Inflammatory macrophage treated with lipopolysaccharide for 1 hour (primary cell): ENCODE measurements at places on chromosomes 6 and 20.

DNA sequence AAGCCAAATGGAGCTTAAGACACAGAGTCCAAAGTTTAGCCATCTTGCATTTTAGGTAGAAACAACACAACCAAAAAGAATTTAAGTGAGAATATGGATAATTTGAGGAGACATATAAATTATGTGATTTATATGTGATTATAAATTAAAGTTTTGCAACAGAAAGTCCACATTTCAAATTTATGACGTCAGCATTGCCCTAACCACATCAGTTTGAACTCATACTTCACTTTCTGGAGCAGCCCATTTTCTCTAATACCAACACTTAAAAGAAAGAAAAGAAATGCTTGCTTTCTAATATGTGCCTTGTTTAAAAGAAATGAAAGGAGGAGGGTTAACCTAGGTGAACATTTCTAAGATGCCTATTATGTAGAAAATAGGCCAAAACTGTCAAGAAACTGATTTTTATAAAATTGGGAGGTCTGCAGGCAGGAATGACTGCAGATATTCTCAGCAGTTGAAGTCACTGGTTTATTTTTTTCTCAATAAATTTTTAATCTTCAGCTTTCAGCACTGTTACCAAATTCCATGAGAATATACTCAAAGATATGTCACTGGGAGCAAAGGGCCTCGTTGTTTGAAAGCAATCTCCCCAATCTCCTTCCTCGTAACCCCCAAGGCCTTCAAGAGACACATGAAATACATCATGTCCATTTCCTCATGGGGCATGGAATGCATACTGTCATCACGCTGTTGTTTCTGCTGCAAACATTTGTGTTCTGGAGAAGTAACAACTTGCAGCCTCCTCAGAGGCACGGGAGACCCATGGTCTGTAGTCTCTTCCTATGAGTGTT is 137.8 kb downstream of the SOD2 start:
- DNase-seq, result no peak

DNA sequence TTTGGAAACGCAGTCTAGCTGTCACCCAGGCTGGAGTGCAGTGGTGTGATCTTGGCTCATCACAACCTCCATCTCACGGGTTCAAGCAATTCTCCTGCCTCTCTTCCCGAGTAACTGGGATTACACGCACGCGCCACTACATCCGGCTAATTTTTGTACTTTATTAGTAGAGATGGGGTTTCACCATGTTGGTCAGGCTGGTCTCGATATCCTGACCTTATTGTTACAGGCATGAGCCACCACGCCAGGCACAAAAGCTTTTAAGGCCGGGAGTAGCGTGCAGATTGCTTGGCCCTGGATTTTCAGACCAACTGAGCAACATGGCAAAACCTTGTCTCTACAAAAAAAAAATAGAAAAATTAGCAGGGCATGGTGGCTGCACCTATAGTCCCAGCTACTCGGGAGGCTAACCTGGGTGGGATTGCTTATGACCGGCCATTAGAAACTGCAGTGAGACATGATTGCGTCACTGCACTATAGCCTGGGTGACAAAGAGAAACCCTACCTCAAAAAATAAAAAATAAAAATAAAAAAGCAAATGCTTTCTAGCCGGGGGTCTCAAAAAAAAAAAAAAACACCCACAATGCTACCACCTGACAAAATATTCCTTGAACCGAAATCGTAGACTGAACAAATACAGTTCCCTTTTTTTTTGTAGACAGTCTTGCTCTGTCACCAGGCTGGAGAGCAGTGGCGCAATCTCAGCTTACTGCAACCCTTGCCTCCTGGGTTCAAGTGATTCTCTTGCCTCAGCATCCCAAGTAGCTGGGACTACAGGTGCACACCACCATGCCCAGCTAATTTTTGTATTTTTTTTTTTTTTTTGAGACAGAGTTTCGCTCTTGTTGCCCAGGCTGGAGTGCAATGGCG is 15.0 kb downstream of the RBM39 start:
- DNase-seq, result peak; percentile 44

- DNase-seq, result no peak
These were observed 27.7 kb downstream of the CDS2 start for GRCh38 chr20:5154543-5154925.

- DNase-seq, result no peak
These were observed 374 bp upstream of the SERINC1 start for GRCh38 chr6:122472022-122472340.

DNA sequence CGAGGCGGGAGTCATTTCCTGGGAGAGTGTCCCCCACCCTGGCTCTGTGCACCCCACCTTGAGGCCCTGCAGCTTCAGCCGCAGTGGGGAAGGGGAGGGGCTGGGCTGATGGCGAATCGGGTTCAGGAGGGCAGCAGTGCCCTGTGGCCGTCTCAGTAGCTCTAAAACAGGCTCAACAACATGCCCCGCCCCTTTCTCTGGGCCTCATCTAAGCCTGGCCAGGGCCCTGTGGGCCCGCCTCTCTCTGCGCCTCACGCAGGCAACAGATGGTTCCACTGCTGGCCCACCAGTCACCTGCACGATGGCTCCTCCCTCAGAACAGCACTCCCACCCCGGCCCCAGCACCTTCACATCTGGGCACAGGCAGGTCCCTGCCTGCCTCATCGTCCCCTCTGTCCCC is 30.2 kb downstream of the CHRNA4 start:
- DNase-seq, result no peak

GRCh38 chr6:19369785-19370184 is 467.4 kb upstream of the ID4 start:
- DNase-seq, result no peak

DNA sequence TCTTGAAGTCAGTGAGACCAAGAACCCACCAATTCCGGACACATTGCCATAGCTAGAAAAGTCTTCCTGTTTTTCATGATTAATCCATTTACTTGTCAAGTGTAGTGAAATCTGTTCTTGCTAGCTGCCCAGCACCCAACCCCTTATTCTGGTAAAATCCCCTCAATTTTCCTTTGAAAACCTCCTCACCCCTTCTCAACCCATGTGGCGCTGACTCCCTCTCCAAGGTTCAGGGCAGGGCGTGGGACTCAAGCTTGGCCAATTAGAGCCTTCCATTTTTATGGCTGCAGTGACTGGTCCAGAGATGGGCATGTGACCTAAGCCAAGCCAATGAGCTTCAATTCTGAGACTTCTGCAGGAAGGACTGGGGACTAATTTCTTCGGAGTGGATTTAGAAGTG is 9.8 kb upstream of the ZBP1 start:
- DNase-seq, result peak; percentile 44

GRCh38 chr6:43949551-43949991 is 177.7 kb downstream of the MRPL14 start:
- no peak for DNase-seq

DNA sequence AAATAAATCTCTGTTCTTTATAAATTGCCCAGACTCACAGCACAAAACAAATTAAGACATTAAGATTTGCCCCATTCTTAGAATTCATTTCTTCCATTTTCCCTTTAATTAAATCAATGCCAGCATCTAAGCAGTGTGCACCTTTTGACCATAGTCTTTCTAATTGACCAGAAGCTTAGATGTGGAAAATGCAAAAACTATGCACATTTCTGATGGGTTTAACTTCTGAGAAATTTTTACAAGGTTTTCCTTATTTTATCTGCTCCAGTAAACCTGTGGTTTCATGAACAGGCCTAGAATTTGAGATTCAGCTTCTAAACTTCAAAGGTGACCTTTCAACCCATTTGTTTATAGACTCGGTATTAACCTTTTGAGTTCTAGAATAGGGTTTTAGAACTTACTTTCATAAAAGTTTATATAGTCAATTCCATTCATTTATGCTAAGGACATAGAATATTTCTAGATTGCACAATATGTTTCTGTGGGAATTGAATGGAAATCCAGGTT is 437.8 kb upstream of the HSF2 start:
- no peak for DNase-seq

DNA sequence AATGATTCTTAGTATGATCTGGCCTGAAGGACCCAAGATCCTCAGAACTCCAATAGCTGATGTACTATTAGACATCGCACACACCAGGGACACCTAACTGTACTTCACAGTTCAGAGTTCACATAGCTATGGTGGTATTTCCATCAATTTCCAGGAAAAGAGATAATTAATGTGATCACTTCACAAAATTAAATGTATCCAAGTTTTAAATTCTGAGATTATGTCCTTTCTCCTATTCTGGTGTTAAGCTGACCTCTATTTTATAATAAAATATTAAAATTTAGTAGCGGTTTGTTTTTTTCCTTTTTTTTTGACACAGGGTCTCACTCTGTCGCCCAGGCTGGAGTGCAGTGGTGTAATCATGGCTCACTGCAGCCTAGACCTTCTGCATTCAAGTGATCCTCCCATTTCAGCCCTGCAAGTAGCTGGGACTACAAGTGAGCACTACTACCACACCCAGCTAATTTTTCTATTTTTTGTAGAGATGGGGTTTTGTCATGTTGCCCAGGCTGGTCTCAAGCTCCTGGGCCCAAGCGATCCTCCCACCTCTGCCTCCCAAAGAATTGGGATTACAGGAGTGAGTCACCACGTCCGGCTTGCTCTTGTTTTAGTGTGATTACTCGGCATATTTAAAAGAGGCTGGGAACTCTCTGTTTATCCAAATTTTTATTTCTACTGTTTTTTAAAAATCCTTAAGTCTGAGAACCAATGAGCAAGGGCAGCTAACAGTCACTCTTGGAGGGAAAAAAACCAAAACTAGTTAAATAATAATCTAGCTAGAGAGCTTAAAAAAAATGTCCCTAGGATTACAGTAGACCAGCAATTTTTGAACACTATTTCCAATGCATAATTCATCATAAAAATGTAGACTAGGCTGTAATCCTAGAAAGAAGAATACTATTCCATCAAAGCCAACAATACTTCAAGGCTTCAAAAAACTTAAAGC is 16.0 kb downstream of the KIF13A start:
- DNase-seq, result peak; percentile 44

DNA sequence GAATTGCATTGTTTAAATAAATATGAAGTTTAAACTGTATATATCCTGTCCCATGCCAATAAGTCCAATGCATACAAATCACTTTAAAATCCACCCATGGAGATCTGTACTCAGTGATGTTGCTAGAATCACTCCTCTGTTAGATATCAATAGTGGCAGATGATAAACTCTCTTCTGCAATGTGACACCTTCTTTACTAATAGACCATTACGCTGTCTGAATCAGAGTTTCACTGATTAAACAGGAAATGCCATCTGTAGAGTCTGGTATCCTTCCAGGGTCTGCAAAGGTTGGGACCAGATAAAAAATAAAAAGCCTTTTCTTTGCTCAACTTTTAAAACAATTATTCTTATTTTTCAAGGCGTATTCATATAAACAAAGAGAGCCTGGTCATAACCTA is 134.5 kb downstream of the EDN3 start:
- no peak for DNase-seq

GRCh38 chr20:4555188-4555890 is 166.4 kb upstream of the PRND start:
- DNase-seq, result no peak

GRCh38 chr6:40588070-40588384 is 863 bp upstream of the LRFN2 start:
- DNase-seq, result no peak

- DNase-seq, result peak; percentile 9
These were observed 124.1 kb upstream of the RIN2 start for GRCh38 chr20:19633985-19634384.

GRCh38 chr6:7033202-7033601 is 74.6 kb upstream of the RREB1 start:
- DNase-seq, result peak; percentile 42

- DNase-seq, result no peak
These were observed 83.9 kb downstream of the KCNB1 start for GRCh38 chr20:49398401-49399144.

DNA sequence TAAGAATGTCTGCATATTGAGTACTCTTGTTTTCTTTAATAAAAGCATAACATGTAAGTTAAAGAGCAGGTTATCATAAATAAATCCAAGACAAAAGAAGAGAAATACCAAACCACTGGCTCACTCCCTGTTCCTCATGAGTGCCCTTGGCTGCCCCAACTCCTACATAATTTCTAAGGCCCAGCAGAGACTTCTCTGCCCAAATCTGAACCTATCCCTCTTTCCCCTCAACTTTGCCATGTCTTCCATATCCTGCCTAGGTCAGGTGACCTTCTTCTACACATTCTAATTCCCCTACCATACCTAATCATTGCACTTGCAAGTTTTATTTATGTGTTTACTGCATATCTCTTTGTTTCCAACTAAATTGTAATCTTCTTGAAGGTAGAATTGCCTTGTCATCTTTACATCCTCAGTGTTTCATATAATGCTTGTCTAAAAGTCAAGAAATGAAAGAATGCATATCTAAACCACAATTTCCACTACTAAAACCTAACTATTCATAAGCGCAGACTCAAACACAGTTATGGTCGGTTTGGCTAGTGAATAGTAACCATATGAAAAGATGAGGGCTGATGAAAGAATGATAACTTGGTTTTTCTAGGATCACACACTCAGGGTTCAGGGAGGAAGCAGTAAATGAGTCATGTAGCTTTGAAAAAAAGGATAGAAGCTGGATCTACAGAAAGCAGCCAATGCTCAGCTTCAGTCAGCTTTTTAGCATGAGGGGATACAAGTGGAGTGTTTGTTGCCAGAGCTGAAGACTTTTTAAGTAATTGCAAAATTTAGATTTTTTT is 53.3 kb upstream of the EYA4 start:
- DNase-seq, result no peak

DNA sequence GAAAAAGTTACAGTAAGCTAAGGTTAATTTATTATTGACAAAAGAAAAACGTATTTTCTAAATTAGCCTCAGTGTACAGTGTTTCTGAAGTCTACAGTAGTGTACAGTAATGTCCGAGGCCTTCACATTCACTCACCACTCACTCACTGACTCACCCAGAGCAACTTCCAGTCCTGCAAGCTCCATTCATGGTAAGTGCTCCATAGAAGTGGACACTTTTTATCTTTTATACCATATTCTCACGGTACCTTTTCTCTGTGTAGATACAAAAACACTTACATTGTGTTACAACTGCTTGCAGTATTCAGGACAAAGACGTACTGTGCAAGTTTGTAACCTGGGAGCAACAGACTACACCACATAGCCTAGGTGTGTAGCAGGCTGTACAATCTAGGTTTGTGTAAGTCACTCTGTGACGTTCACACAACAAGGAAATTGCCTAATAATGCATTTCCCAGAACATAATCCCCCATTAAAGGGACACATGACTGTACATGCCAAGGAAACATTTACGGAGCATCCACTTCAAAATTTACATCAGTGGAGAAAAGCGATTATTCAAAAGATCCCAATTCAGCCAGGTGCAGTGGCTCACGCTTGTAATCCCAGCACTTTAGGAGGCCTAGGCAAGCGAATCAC is 133.4 kb downstream of the BANF2 start:
- DNase-seq, result no peak

- no peak for DNase-seq
These were observed 7.2 kb downstream of the SAMD3 start for GRCh38 chr6:130215526-130215925.

DNA sequence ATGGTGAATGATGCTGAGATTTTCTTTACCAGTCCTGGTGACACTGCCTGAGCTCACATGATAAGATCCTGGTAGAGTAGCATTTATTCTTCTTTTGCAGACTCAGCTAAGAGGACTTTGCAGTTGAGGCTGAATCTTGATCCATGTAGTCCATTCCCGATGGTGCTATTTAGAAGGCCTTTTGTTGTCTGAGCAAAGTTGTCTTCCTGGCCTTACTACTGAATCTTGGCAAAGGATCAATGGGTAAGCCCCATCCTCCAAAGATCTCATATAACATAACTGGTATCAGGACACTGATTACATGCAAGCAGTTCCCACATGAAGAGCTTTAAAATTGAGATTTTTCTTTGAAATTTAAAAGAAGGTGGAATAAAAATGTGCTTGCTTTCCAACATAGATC is 291.6 kb downstream of the SOX4 start:
- DNase-seq, result no peak
